ENCODE measurements at places on chromosomes 1 and 21. TPM values are rescaled to one million over a fixed set of nuclear protein-coding genes. Genes with fewer than 3 reads are reported as not detected.

The CSF3R gene
- polyA plus RNA-seq: 0.21 TPM

The C1orf210 gene
- not detected for polyA plus RNA-seq

The HMCN1 gene
- polyA plus RNA-seq: not detected

The TMEM52 gene
- polyA plus RNA-seq: 0.45 TPM

The RHCE gene
- 1.0 TPM for polyA plus RNA-seq

The CLDN19 gene
- not detected for polyA plus RNA-seq

GRCh38 chr1:232635778-232636356, 5.9 kb upstream of the SIPA1L2 start:
- peak; percentile 44 for DNase-seq

DNA sequence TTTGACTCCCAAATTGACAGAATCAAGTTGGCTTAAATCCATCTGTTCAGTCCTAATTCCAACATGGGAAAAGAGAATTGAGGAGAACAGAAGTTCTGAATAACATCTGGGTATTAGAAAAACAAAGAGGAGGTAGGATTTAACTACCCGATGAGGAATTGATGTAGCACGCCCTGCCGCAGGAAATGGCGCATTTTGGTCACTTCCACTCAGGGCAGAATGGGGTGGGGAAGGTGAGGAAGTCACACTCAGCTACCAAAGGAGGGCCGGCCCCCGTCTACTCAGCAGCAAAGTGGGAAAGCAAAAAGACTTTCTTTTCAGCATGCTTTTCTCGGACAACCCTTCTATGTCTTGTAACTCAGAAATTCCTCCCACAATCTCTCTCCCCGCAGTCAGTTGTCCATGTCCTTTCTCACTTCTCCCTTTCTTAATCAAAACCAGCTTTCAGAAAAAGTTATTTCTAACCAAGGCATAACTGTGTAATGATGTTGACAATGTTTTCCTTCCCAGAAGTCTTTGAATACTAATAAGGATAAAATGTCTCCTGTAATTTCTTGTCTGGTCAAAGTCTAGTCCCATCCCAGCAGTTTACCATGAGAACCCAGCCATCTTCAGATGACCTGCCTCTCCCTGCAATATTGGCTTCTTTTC, 60.5 kb upstream of the SIPA1L2 start:
- DNase-seq: no peak

DNA sequence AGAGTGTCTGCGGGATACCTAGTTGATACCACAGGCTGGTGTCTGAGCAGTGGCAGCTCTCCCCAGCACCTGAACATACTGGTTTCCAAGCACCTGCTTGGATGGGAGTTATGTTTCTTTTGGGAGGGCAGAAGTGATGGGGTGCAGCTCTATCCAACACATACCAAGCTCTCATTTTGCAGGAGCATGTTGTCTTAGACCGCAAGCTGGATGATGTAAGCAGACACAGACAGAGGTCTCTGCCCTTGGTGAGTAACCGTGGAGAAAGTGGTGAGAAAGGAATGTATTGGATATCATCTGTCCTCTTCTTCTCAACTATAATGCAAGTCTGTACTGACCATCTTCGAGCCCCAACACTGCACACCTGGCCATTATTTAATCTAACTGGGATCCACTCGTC, 37.4 kb downstream of the ZNF496 start:
- DNase-seq: no peak

DNA sequence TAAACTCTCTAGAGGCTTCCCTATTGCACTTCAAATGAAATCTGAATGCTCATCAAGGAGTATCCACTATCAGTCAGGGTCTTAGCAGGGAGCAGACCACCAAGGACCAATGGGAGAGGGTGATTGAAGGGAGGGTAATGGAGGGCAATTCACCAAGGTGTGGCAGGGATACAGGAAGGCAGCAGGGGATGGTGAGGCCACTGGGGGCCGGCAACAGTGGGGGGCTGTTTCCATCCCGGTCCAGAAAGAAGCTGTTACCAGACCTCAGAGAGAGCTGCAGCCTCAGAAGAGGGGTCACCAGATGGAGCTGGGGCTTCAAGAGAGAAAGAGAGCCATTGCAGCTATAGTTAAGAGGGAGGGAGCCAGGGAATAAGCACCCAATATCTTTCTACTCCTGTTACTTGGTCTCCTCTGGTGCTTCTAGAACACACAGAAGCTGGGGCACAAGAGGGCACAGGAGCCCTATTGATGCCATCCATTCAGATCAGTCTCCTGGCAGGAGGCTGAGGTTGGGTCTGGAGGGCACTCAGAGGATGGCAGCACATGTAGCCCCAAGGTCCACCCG, 417.6 kb downstream of the PTPRU start:
- DNase-seq: no peak

DNA sequence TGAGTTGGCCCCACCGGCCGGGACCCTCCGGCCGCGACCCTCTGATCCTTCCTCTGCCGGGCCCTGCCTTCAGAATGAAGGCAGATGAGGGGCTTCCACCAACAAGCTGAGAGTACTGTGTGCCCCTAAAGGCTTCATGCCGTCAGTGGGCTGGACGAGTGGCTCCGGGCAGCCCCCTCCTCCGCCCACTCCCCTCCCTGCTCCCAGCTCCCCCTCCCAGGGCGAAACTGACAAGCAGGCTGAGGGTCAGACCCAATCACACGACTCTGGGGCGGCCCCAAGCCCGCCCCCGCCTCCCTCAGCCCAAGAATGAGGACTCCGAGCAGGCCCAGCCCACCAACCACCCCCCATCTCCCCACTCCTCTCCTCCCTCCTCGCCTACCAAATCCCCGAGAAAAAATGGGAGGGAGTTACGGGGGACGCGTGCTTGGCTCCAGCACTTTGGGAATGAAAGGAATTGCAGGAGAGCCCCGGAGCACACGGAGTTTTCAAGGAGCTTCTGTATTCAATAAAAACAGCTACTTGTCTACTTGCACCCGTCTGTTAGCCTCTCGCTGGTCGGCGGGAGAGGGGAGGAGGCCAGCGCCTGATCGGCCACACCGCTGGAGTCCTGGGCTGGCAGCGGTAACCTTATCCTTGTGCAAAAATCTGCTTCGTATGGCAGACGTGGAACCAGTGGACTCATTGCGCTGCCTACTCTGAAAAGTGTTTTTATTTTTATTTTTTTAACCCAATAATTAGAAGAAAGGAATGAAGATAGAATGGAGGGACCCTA, at the start of gene COL11A1:
Gene COL11A1 (minus strand): TSS at position 147 of the 775 bp plus-strand sequence. CDS start 344 bp downstream, outside the sequence.
- DNase-seq: no peak
